Activated T-cell treated with anti-CD3 and anti-CD28 coated beads for 4 hours (primary cell): ENCODE measurements at places on chromosomes 5 and 9.

DNA sequence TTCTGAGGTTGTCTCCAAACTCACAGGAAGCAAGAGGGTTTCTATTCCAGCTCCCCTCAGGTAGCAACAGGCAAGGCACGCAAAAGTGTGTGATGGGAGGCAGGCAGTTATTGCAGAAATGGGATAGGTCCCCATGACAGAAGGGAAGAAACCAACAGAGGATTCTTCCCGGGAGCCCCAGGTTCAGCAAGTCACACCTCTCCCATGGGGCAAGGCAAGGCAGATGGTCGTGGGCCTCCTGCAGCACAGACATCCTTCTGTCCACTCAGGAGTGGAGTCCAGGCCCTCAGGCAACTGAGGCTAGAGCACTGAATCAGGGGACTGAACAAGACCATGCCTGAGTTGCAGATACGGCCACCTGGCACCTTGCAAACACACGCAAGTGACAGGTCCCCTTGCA is 424.9 kb upstream of the IRX4 start:
- DNase-seq, result no peak

DNA sequence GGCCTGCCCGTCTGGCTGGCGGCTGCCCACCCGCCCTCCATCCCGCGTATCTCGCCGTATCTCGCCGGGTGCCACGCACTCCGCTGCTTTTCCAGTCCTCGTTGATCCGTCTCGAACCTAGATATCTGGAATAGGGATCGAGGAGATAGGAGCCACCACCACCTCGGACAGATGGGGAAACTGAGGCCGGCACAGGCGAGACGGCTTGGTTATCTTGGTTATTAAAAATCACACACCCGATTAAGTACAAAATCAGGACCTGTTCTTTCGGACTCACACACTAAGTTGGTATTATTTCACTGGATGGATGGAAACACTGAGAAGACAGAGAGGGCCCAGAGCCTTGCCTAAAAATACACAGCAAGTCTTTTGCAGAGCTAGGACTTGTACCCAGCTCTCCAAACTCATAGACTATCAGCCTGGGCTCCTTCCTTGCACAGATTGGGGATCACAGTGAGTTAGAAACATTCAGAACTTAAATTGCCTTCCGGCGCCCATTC is 678 bp downstream of the SLC26A2 start:
- DNase-seq, result no peak

- DNase-seq, result no peak
These were observed 12.5 kb upstream of the LHX2 start for GRCh38 chr9:123998970-123999621.

- no peak for DNase-seq
These were observed 35.9 kb downstream of the KIF2A start for GRCh38 chr5:62341783-62342475.

GRCh38 chr5:174071484-174071883 is 26.0 kb downstream of the NSG2 start:
- no peak for DNase-seq

GRCh38 chr5:135249658-135250057 is 149.4 kb downstream of the MACROH2A1 start:
- no peak for DNase-seq

GRCh38 chr5:10647640-10648039 is 83.8 kb downstream of the ANKRD33B start:
- no peak for DNase-seq

DNA sequence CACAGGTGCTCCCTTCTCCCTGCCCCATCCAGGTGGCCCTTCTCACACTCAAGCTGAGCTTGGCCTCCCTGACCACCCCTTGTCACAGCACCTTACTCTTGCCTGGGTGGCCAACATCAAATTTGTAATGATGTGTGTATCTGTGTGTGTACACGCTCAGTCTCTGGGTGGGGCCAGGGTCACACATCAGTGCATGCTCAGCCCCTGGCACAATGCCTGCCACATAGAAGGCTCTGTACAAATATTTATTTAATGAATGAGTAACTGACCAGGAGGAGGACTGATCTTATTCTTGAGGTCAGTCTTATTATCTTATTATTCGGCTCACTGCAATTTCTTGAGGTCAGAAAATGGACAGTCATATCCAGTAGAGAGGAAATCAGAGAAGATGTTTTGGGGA is 41.3 kb upstream of the HAND1 start:
- no peak for DNase-seq

GRCh38 chr9:5896863-5897262 is 6.2 kb downstream of the MLANA start:
- no peak for DNase-seq

GRCh38 chr5:72601861-72602260 is 94.7 kb upstream of the ZNF366 start:
- DNase-seq, result no peak

DNA sequence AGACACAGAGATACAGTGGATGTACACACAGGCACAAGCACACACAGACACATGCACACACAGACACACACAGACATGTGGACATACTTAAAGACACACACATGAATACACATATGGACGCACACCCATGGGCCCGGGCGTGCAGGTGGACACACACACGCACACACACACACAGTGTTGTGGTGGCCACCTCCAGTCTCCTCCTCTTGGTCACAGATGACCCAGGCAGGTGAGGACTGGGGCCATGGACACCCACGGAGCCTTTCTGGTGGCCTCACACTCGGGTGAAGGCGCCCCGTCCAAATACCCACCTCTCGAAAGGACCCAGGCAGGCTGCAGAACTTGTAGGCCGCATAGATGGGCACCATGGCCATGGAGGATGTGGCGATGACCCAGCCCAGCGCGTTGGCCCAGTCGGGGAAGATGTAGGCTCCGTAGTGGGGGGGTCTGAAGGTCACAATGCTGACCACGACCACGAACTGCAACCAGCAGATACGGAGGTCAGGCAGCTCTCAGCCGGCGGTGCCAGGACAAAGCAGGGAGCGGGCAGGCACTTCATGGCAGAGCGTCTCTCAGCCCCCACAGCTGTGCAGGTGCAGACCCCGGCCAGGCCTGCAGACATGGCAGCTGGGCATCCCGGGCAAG is 42.5 kb downstream of the SLC6A3 start:
- DNase-seq, result no peak

GRCh38 chr5:62922191-62922590 is 343.6 kb downstream of the LRRC70 start:
- no peak for DNase-seq

DNA sequence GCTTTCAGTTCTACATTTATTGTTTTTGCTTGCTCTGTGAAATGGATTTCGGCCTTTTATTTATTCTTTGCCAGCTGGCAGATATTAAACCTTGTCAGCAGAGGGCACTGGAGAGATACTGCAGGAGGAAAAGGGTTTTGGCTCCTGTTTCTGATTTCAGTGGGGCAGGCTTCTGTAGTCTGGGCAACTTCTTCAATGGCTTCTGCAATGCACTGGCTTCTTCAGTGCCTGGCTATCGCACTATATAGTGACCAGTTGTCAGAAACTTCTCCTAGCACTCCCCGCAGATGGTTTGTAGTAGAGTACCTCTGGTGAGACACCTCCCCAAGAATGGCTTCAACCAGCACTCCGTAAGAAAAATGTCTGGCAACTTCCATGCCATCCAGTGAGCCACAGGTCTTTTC is 3.2 kb upstream of the NFX1 start:
- peak; percentile 31 for DNase-seq

GRCh38 chr5:177509381-177509951 is at the start of gene DOK3:
Gene DOK3 (minus strand): TSS chr5:177509826. CDS start chr5:177509540, 286 bp downstream.
- DNase-seq, result no peak

- DNase-seq, result no peak
These were observed 98.7 kb downstream of the C5orf15 start for GRCh38 chr5:133869519-133870335.

GRCh38 chr9:96619124-96619465 is 548 bp downstream of the CDC14B start:
- DNase-seq, result no peak

DNA sequence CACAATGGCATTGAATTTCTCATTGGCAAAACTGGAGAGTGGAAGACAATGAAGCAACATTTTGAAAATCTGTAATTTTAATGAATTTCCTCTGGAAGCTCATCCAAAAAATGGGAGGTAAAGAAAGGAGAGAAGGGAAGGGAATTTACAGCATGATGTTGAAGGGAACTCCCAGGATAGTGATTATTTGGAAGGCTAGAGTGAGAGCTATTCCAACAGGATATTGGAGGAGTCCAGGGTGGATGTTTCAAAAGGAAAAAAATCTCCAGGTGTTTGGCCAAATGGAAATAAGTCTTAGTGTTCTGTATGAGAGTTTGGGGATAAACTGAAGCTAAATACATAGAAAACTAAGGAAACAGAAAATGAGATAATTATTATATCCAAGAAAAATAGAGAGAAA is 106.2 kb downstream of the IZUMO3 start:
- no peak for DNase-seq

GRCh38 chr5:83428126-83428525 is 43.4 kb upstream of the VCAN start:
- DNase-seq, result no peak

DNA sequence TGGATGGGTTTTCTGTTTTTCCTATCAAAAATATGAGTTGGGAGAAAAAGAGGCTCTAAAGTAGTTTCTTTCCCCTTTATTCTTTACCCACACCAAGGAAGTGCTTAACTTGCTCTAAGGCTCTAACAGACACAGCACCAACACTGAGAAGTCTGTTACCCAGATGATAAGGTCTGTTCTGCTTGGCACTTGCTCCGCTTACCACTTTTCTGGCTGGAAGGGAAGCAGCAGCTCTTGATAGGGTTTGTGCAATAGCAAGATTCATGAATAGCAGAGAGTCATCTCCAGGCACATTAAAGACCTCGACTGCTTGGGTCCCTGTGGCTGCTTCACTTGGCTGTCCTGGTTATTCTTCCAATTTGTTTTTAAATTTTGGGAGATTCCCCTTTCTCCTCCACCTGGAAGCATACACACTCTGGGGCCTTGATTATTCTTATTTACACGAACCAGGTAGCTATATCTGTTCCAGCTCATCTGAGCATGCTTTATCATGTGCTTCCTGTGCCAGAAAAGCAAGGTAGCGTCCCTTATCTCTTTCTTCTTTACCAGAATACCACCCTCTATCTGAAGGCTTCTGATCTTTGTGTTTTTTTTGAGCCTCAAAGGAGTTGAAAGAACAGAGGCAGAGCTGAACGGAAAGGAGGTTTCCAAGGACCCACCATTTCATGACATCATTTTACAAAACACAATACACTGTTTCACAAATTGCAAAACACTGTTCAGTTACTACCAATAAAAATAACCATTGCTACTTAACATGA is 24.8 kb downstream of the PPP3R2 start:
- DNase-seq, result no peak

DNA sequence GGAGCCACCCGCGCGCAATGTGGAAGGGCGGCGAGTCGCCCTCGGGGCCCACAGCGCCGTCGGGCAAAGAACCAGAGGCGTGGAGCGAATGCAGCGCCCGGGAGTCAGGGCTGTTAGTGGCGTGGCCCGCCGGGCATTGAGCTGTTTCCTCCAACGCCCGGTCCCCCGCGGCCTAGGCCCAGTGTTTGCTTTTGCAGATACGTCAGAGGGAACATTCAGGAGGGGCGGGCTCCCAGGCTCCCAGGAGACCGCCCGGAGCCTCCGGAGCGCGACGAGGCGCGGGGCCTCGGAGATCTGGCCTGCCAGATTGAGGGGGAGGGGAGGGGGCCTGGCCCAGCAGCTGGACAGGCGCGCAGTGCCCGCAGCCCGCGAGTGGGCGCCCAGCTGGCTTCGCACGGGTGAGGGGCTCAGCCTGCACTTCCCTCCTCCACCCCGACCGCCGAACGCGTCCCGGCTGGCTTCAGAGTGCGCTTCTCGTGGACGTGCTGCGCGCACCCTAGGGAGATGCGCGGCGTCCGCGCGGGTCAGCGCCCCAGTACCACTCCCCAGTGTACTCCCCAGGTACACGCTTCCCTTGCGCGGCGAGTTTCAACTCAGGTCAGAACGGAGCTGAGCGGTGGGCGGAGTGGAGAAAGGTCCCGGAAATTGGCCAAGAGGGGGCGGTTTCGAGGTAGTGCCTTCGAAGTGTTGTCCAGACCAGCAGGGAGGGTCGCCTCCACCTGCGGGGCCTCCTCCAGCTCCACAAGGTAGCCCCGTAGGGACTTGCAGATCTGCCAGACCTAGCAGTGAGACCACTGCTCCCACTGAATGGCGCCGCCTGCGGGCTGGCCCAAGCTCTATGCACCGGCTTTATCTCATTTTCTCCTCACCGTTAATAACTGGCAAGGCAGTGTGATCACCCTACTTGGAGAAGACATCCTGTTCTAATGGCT is 130.4 kb downstream of the TMEM174 start:
- no peak for DNase-seq
